ENCODE measurements at places on chromosomes 13 and 19.

GRCh38 chr13:64510747-64511146 is 2719.4 kb downstream of the PCDH9 start:
- no peak overlapping the region for H3K4me3 ChIP-seq
- no peaks in the 10 kb centered on the region for H3K36me3 ChIP-seq
- peaks cover 5% of the 10 kb centered on the region for H3K27me3 ChIP-seq
- H3K4me1 ChIP-seq: no peaks in the 10 kb centered on the region
- DNase-seq: no peak

GRCh38 chr19:29668746-29669609 is 3.7 kb downstream of the PLEKHF1 start:
- no peaks in the 10 kb centered on the region for H3K36me3 ChIP-seq
- peaks cover 41% of the 10 kb centered on the region for H3K4me1 ChIP-seq
- no peak overlapping the region for H3K4me3 ChIP-seq
- peaks cover 36% of the 10 kb centered on the region for H3K27me3 ChIP-seq
- H3K27ac ChIP-seq: no peak overlapping the region

- H3K4me3 ChIP-seq: no peak overlapping the region
- peak overlapping the region; percentile 83 for H3K27ac ChIP-seq
- H3K27me3 ChIP-seq: no peaks in the 10 kb centered on the region
- peaks cover 28% of the 10 kb centered on the region for H3K4me1 ChIP-seq
- peaks cover 27% of the 10 kb centered on the region for H3K36me3 ChIP-seq
- DNase-seq: no peak
Observed at GRCh38 chr19:13128583-13128982, 10.5 kb downstream of the NACC1 start.

DNA sequence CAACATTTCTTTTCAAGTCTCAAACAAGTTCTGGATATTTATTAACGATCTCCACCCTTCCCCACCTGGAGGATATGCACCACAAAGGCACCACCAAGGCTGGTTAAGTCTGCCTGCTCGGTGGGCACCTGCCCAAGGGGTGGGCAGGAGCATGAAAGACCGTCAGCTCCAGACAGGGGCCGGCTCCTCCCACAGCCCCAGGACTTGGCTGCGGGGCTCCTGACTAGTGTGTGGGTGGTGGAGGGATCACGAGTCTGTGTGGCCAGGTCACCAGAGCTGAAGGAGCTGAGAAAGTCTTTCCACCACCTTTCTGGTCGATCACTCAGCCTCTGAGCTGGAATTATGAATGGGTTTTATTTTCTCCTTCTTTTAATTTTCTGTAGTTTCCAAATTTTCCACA is 7.8 kb downstream of the SLC7A1 start:
- peaks cover 46% of the 10 kb centered on the region for H3K4me1 ChIP-seq
- no peak for DNase-seq
- peaks cover 4% of the 10 kb centered on the region for H3K27me3 ChIP-seq
- H3K27ac ChIP-seq: no peak overlapping the region
- H3K36me3 ChIP-seq: peaks cover 11% of the 10 kb centered on the region

DNA sequence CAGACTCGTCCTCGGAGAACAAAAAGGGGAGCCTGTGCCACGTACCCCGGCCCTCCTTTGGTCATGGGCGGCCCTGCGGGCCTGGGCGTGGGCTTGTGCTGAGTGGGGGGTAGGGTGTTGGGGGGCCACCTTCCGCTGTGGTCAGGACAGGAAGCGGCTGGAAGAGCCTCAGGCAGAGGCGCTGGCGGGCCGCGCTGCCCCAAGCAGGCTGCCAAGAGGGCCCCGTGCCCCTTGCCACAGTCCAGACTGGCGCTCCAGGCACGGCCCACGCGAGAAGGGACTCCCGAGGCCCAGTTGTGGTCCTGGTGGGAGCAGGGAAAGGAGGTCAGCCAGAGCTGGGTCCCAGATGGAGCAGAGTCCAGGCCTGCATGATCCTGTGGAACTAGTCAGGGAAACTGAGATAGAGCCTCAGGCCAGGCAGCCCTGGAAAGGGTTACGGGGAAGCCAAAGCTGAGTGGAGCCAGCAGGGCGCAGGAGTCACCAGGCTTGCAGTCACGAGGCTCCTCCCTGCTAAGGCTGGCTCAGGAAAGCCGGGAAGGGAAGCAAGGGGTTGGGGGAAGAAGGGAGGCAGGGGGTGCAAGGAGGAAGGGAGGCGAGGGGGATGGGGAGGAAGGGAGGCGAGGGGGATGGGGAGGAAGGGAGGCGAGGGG is 135.0 kb downstream of the CRYL1 start:
- H3K27ac ChIP-seq: peak overlapping the region; percentile 6
- DNase-seq: no peak
- H3K27me3 ChIP-seq: peaks cover 5% of the 10 kb centered on the region
- H3K4me3 ChIP-seq: no peak overlapping the region
- H3K36me3 ChIP-seq: no peaks in the 10 kb centered on the region

DNA sequence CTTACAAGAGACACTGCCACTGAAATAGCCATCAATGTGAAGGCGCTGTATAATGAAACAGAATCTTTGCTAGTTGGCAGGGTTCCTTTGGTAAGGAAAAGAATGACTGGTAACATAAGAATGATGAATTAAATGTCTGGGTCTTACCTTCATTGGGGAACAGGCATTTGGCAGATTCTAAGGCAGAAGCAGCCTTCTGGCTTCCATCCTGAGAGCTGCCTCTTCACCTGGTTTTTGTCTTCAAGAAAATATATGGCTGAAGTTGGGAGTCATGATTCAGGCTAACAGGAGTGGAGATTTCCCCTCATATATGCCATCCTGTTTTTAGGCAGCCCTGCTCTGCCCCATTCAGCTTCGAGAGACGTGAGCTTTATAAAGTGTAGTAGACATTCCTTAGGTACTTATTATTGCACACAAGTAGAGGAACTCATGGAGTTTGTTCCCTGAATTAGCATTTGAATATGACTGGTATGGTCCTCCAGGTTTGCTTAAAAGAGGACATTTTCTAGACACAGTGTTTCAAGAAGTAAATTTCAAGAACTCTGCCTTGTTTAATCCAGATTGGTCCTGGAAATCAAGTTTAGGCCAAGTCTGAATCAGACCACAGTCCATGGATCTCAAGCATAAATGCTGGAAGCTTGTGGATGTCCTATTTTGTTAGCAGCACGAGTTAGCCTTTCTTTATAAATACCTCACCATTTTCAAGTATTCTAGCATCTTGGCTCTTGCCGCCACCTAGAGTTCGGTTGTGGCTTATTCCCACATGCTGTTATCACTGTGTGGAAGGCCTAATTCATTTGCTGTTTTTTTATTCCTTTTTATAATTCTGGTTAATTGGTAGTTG is 56.2 kb upstream of the AKAP11 start:
- no peaks in the 10 kb centered on the region for H3K27me3 ChIP-seq
- H3K4me1 ChIP-seq: peaks cover 4% of the 10 kb centered on the region
- DNase-seq: peak; percentile 14
- H3K36me3 ChIP-seq: peaks cover 26% of the 10 kb centered on the region

GRCh38 chr19:58553799-58554493 is 959 bp downstream of the CHMP2A start:
- H3K27me3 ChIP-seq: peaks cover 10% of the 10 kb centered on the region
- peak overlapping the region; percentile 99 for H3K27ac ChIP-seq
- no peak for DNase-seq

- H3K4me3 ChIP-seq: no peak overlapping the region
- H3K27ac ChIP-seq: no peak overlapping the region
- H3K27me3 ChIP-seq: no peaks in the 10 kb centered on the region
- H3K36me3 ChIP-seq: no peaks in the 10 kb centered on the region
Observed at GRCh38 chr13:59312776-59313175, 851.0 kb downstream of the DIAPH3 start.

DNA sequence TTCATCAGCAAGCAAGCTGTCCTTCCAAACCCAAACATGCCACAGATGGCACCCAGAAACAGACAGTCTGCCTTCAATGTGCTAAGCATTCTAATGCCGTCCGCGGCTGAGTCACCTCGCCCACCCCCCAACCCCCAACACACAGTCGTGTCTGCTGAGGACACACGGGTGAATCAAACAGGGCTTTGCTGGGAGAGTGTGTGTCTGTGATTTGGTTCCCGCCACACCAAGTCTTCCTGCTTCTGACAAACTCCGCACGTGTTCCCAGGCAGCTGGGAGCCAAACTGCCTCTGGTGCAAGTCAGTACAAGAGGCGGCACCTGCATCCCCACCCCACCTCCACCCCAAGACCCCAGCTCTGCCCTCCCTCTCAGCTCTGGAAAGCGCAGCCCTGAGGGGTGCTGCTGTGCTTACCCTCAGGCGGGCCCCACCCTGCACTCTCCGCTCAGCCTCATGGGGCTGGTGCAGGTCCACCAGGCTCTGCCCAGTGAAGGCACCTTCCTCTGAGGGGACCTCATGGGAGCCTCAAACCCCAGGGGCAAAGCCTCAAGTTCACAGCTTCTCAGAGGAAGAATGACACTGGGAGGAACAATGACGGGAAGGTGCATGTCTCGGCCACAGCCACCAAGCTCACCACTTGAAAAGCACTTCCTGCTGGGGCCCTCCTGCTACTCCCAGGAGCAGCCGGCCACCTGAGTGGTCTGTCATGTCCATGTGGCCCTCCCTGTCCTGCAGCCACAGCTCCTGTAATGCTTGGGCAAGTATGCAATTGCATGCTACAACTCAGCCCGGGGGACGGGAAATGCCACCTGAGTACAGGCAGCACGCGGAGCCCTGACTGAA is 15.0 kb upstream of the SLC35E1 start:
- peaks cover 93% of the 10 kb centered on the region for H3K4me1 ChIP-seq
- no peaks in the 10 kb centered on the region for H3K27me3 ChIP-seq
- peak; percentile 34 for DNase-seq
- no peaks in the 10 kb centered on the region for H3K36me3 ChIP-seq

DNA sequence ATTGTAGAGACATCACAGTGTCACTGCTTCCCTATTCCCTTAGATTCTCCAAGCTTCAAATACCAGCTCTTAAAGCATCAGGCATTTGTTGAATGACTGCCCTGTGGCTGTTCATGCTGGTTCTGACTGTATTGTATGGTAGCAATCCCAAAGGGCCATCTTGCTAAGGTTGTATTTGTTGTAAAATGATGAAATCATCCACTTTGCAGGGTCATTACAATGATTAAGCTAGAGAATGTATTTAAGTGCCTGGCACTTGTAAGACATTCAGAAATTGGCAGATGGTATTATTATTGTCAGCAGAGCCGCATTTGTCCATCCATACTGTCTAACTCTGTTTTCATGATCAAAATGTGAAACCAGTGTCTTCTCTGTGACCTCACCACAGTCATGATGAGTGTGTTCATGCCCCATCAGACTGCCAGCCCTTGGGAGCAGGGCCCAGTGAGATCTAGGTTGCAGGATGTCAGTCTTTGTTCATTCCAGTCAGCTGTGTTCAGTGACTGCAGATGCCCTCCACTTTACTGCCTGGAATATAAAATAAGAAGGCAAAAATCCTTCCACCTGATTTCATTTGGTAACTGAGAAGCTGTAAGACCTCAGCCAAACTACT is 86.1 kb downstream of the DHRS12 start:
- H3K27ac ChIP-seq: no peak overlapping the region
- H3K27me3 ChIP-seq: no peaks in the 10 kb centered on the region
- DNase-seq: no peak
- H3K36me3 ChIP-seq: peaks cover 5% of the 10 kb centered on the region

DNA sequence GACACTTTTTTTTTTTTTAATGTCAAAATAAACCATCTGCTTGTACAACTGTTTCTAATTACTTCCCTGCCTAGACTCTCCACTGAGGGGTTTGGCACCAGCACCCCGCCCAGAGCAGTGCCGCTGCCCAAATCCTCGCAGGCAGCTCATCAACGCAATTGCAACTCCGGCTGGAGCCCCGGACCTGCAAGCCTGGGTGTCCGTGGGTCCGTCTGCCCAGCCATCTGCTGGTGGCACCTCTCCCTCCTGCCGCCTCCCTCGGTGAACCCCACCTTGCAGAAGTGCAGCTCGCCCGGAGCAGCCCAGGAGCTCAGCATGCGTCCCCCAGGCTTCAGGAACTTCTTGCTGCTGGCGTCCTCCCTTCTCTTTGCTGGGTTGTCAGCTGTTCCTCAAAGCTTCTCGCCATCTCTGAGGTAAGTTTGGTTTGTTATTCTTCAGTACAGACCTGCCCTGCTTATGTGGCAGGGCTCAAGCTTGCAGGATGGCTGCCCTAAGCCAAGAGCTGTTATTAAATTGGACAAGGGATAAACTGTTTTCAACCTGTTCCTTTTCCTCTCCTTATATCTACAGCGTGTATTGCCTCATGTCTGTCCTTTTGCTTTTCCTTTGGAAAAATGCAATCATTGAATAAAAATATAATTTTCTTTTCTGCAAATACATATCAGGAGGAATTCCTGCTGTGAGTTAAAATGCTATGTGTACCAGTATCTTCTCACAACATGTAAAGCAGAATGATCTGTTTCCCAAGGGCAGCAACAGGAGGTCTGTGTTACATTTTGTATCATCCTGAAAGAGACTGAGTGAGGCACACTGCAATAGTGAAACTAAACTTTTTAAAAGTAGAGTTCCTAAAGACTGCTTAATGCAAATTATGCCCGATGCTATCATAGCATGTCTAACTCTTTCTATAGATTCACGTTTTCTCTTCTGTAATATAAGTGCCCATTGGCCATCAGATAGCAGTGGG is at the start of gene ITGBL1:
TSS of gene ITGBL1 (plus strand) at position 157 of the 967 bp plus-strand sequence. CDS start at position 316, 159 bp downstream.
- H3K4me3 ChIP-seq: no peak within 1 kb of the TSS
- no peaks in the 10 kb centered on the region for H3K4me1 ChIP-seq
- no peaks in the 10 kb centered on the region for H3K36me3 ChIP-seq
- no peak for DNase-seq
- H3K27ac ChIP-seq: no peak within 1 kb of the TSS

DNA sequence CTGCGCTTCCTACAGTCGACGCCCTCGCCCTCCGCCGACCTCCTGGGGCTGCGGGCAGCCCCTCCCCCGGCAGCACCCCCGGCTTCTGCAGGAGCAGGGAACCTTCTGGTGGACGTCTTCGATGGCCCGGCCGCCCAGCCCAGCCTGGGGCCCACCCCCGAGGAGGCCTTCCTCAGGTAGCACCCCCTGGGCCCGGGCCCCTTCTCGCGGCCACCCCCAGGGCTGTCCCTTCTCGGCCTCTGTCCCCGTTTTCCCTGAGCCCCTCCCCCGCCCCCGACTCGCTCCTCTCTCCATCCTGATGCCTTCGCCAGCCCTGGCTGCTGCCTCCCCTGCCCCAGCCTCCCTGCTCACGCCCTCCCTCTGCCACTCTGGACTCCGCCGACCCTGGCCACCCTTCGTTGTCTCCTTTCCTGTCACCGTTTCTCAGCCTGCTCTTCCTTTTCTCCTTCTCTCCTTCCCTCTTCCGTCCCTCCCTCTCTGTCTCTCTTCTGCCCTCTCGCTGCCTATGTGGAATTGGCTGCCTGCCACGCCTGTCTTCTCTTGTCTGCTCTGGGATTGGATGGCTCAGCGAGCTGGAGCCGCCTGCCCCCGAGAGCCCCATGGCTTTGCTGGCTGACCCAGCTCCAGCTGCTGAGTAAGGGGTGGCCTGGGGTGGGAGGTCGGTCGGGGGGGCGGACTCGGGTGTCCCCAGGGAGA is 11.0 kb downstream of the FUZ start:
- H3K36me3 ChIP-seq: peaks cover 40% of the 10 kb centered on the region
- H3K4me3 ChIP-seq: peak overlapping the region; percentile 81
- H3K27ac ChIP-seq: peak overlapping the region; percentile 58
- peaks cover 6% of the 10 kb centered on the region for H3K27me3 ChIP-seq
- peak; percentile 80 for DNase-seq
- peaks cover 29% of the 10 kb centered on the region for H3K4me1 ChIP-seq

GRCh38 chr19:5711025-5711424 is 8.9 kb downstream of the LONP1 start:
- no peak overlapping the region for H3K4me3 ChIP-seq
- H3K27me3 ChIP-seq: peaks cover 3% of the 10 kb centered on the region
- no peak overlapping the region for H3K27ac ChIP-seq
- H3K36me3 ChIP-seq: peaks cover 27% of the 10 kb centered on the region
- no peak for DNase-seq
- H3K4me1 ChIP-seq: no peaks in the 10 kb centered on the region

GRCh38 chr13:27493981-27494380 is 43.6 kb upstream of the MTIF3 start:
- H3K36me3 ChIP-seq: no peaks in the 10 kb centered on the region
- peaks cover 22% of the 10 kb centered on the region for H3K4me1 ChIP-seq
- H3K27ac ChIP-seq: no peak overlapping the region
